ENCODE measurements at places on chromosomes 6 and 20.
A peak's percentile ranks its signal among the peaks of the same experiment; 100 is the strongest.

GRCh38 chr20:56689318-56689717 lies 60.2 kb downstream of the TFAP2C start:
- DNase-seq, result no peak

GRCh38 chr6:148345176-148345575 lies 2.5 kb downstream of the SASH1 start:
- DNase-seq, result no peak

DNA sequence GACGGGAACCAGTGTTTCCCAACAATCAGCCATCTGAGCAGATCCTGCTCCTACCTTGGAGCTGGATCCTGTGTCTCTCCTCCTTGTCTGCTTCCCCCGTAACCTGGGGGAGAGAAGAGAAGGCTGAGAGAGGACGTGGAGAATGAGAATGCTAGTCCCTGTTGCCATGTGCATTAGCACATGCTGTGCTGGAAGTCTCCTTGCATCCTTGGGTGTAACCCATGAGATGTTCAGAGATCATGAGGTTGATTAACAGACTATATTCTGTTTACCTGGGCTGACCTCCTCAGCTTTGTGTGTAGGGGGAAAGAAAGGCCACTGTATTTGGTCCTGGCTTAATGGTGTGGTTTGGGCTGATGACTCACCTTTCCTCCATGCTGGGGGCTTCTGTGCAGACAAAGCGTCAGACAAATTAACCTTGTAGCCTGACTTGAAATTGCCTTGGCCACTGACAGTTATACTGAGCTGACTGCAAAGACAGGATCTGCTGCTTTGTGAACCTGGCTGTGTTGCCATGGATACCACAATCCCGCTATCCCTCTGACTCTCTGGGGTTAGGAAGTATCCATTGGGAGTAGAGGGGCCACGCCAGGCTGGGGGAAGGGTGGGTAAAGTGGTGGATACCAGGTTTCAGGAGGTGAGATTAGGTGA lies 243.7 kb upstream of the CHD6 start:
- DNase-seq, result no peak

- no peak for DNase-seq
These were observed 39.3 kb upstream of the LOC128125822 start for GRCh38 chr6:63533026-63533425.

GRCh38 chr6:68636666-68637065 lies 1.6 kb downstream of the ADGRB3 start:
- no peak for DNase-seq

DNA sequence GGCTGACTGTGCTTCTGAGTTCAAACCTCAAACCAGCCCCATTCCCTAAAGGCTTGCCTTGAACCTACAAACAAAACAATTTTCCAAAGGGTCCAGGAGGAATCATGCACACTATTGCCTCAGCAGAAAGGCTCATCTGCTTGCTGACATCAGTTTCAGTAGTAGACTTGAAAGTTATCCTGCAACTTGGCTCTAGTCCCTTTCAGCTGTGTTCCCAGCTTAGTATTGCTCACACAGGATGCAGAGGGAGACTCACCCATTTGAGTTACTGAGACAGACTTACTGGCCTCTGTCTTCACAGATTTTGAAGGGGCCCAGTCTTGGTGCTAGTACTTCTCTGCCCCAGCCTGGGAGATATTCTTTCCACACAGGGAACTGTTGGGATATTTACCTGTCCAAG lies 38.5 kb upstream of the TFB1M start:
- DNase-seq, result no peak

GRCh38 chr20:16400234-16400633 lies 173.0 kb downstream of the KIF16B start:
- DNase-seq, result no peak

DNA sequence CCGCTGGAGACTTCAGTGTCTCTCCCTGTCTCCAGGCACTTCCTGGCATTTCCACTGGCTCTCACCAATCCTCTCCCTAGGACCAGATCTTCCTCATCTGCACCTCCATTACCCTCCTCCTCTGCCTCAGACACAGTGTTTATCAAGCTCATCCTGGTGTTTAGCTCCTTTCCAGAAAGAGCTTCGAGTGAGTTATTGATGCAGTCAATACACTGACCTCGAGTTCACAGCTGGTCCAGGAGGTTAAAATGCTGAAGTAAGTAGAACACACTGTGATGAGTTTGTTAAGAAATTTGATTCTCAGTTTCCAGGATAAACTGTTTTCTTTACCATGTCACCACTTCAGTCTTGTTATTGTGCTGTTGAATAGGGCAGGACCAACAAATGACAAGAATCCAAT lies 42.1 kb upstream of the ARMC2 start:
- no peak for DNase-seq

DNA sequence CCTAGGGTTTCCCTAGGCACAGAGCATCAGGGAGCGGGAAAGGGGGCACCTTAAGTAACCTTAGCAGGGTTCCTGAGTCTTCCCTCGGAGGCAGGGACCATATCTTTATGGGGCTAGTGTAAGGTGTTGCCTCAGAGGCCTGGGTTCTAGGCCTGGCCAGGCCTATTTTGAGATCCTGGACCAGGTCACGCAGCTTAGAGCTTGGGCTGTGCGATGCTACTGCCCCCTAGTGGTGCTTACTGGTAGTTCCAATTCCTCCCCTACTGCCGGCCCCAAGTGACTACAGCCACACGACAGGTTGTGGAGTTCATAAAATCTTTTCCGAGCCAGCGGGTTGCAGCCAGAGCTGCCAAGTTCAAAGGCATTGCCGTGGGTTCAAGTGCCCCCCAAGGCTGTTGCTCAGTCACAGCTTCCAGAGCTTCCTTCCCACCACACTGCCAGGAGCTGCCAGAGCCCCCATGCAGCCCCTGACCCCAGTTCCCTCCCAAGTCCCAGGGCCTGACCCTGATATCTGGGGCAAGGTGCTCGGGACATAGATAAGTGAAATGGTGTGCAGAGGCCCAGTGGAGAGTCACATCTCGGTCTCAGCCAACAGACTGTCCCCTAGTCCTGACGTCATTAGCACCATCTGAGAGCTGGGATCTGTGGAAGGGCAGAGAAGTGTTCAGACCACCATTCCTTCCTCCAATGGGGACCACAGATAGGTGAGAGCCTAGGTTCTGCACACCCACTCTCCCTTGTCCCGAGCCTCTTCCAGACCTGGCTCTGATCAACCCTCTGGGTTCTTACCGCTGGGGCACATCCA lies 3.3 kb downstream of the LRRC73 start:
- peak; percentile 63 for DNase-seq

DNA sequence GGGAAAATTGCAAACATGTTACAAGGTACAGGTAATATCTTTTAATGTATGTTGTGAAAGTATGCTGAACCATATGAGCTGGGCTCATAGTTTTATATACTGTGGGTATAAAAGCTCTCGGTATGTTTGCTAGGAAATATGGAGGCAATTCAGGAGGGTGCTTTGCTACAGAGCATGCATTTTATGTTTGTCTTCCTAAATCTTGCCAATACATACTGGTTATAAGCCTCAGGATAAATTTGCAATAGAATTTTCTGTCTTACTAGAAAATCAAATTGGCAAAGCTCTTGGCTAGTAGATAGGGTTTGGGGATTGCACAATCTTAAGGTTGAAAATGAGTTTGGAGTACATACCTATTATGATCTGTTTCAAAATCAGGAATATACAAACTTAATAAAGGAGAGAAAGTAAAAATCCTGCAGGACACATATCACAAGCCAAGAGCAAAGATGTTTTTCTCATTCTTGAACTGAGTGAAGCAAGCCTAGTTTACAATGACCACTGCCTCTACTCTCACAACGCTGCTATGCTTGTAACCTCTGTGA lies 751.2 kb downstream of the HDGFL1 start:
- no peak for DNase-seq

- no peak for DNase-seq
These were observed 70.1 kb upstream of the EMILIN3 start for GRCh38 chr20:41436679-41437078.

DNA sequence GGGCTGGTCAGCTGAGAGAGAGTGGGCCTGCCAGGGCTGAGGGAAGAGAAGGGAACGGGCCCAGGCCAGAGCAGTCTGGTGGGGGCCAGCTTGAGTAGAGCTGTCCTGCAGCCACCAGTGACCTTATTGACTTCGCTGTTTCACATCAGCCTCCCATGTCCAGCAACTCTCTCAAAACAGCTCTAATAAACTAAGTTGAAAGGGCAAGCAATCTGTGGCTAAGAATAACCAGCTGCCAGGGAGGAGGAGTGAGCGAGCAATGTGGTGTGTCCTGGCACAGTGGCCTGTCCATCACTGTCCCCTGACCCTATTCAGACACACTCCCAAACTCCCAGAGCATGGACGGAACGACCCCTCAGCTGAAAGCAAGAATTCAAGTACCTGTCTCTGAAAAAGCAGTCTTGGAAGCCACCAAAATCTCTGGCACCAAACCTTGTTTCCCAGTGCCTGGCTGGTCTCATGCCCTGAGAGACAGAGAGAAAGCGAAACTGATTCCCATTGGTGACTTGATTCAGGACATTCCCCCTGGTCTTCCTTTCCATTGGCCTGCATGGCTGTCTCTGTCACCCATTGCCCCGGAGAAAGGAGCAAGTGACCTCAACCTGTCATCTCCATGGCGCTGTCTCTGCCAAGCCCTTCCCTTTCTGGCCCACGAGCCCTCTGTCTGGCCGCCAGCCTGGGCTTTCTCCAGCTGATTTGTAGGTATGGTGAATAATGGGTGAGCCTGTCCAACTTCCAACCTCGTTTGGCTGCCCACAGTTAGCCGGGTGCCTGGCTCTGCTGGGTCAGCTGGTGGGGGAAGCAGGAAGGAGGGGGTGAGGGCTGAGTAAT lies at the start of gene DDO:
TSS of gene DDO (minus strand) at position 490 of the 831 bp plus-strand sequence. CDS start 2,113 bp downstream, outside the sequence.
- DNase-seq, result no peak

GRCh38 chr6:42406306-42407280 lies 45.1 kb downstream of the TRERF1 start:
- DNase-seq, result no peak

DNA sequence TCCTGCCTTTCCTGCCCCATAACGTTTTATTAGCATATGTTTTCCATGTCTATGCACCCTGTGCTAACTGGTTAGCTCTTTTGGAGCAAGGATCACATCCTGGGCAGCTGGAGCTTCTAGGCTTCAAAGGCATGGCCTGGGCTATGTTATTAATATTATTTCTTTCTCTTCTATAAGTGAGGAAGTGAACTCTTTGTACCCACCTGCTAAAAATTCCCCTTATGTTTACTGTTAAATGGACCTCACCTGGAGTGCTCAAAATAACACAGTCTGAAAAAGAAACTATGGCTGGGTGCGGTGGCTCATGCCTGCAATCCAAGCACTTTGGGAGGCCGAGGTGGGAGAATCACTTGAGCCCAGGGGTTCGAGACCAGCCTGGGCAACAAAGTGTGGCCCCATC lies 97.8 kb downstream of the TNFAIP3 start:
- no peak for DNase-seq
